ENCODE measurements at places on chromosomes 6 and 20. TPM values are rescaled to one million over a fixed set of nuclear protein-coding genes. Genes with fewer than 3 reads are reported as not detected.

DNA sequence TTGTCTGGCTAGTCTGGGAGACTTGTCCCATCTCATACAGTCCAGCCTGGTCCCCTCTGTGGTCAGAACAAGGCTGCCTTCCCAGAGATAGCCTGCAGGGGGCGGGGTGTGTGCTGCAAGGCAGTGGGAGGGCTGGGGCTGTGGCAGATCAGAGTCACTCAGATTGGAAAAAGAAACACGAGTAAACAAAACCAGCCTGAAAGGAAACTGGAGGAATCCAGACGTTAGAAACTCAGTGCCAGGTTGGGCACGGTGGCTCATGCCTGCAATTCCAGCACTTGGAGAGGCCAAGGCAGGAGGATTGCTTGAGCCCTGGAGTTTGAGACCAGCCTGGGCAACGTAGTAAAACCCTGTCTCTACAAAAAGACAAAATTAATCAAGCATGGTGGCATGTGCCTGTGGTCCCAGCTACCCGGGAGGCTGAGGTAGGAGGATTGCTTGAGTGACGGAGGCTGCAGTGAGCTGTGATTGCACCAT, 20.2 kb downstream of the LEMD2 start:
- peak; percentile 59 for DNase-seq

DNA sequence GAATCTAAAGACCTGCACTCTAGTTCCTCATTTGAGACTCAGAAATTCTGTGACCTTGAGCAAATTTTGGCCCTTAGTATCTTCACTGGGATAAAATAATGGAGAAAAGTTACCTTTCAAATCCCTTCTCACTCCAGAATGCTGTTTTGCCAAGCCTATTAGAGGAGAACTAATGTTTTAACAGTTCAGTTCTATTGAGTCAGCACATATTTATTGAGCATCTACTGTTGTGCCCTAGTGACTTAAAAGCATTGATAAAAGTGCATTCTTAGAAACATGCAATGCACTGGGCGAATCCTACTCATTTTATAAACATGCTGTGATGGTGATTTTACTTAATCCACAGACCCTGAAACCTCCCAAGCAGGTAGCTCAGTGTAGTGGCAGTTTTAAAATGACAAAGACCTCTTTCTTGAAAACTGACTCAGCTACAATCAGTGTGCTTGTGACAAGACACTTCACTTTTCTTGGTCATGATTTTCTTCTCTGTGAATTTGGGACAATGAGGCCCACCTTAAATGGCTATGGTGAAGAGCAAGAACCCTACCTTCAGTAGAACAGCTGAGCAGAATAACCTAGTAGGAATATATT, 312.0 kb downstream of the ALDH8A1 start:
- no peak for DNase-seq

DNA sequence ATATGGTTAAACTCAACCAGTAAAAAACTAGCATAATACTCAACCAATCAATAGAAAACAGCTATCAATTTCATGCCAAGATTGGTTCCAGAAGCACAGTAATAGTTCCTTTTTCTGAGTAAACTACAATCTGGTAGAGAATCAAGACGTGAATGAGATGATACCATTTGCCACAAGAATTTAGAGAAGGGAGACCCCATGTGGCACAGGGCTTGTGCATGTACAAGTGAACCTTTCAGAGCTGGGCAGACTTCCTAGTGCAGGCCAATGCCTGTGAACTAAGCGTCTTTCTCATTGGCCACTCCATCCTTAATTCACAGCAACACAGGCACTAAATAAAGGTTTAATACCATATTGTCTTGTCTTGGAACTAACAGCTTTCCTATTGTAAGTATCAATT, 213.5 kb downstream of the RFPL4B start:
- DNase-seq: no peak

- no peak for DNase-seq
Measured at GRCh38 chr20:43909720-43910119, 4.9 kb upstream of the TOX2 start.

DNA sequence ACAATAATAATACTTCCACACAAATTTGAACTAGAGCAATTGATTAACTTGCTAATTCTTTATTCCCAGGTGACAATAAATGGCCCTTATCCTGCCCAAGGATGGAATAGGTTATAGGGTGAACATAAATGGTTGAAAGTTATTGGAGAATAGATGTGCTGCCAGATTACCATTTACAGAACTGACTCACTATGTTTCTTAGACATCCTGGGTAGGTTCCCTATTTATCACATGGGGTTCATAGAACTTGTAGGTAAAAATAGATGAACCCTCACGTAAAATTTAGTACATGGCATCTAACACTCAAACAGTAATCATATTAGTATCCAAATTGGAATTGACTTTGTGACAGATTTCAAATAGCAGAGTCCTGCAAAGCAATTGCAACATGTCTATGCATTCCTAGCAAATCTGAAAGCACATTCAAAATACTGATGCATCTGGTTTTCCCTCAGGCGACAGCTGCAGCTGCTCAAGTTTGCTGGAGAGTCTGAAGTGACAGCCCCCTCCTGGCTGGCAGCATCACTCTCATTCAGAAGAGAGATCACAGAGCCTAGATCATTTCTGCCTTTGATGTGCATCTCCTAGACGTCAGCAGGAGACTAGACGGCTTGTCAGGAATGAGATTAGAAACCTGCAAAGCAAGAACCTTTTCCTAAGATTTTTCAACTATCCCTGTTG, 80.2 kb upstream of the RNF217 start:
- peak; percentile 26 for DNase-seq

GRCh38 chr20:48329676-48330664, 497.8 kb downstream of the PREX1 start:
- DNase-seq: peak; percentile 11

DNA sequence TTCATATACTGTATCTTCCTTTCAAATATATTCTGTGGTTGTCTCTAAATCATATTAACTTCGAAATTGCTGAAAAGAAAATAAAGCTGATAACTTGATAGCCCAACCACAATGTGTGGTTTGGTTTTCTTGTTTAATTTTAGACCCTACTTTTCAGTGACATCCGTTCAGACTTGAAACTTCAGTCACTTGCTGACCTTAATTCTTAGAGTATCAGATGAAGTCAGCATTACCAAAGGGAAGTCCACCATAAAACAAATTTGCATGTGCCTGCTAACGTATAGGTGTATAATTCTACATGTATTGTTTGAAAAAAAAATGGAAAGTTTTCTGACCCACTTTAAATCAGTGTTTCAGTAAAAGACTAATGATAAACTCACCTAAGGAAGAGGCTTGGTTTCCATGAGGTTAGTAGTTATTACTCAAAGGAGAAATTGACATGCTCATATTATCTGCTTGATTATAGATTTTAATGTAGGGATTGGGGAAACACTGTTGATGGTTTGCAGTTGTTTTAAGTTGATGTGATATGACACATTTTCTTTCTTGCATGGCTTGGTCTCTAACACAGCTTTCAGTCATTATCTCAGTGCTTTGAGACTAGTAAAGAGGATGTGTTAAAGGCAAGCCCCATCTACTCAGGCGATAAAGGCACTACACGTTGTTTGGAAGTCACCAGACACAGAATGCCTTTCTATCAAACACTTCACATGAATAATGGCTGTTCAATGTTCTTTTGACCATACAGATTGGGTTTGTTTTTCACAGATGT, 5.2 kb upstream of the IL17A start:
- DNase-seq: no peak

- no peak for DNase-seq
Measured at GRCh38 chr6:167848783-167849182, 22.1 kb downstream of the AFDN start.

DNA sequence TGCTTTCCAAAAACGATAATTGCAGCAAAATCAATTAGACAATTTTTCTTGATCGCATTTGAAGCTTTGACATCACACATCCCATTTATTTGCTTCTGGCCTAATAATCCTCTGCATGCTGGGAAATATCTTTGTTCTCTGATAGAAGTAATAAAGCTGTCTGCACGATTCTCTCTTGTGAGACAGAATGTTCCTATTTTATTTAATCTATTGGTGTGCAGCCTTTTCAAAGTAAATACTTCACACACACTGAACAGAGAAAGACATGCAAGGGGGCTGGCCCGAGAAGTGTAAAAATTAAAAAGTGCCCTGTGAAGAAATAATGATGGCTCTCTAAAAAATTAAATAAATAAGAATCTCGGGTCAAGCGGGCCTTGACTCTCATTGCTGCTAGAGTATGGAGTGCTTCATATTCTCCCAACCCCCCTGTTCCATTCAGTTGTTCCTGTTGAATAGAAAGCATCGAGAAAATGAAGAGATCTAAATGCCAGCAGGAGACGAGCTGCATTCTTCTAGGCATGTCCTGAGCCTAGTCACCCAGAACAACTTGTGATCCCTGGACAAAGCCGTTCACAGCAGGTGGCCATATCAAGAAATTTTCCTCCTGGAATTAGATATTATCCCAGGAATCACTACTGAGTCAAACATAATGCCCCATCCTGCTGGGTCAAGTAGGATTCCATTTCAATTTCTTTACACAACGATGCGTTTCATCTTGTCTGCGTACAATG, 625.9 kb upstream of the EPHA7 start:
- DNase-seq: no peak

- no peak for DNase-seq
Measured at GRCh38 chr6:170111141-170111664, 179.7 kb downstream of the DLL1 start.

- DNase-seq: no peak
Measured at GRCh38 chr20:47309806-47310426, 46.6 kb downstream of the ZMYND8 start.

DNA sequence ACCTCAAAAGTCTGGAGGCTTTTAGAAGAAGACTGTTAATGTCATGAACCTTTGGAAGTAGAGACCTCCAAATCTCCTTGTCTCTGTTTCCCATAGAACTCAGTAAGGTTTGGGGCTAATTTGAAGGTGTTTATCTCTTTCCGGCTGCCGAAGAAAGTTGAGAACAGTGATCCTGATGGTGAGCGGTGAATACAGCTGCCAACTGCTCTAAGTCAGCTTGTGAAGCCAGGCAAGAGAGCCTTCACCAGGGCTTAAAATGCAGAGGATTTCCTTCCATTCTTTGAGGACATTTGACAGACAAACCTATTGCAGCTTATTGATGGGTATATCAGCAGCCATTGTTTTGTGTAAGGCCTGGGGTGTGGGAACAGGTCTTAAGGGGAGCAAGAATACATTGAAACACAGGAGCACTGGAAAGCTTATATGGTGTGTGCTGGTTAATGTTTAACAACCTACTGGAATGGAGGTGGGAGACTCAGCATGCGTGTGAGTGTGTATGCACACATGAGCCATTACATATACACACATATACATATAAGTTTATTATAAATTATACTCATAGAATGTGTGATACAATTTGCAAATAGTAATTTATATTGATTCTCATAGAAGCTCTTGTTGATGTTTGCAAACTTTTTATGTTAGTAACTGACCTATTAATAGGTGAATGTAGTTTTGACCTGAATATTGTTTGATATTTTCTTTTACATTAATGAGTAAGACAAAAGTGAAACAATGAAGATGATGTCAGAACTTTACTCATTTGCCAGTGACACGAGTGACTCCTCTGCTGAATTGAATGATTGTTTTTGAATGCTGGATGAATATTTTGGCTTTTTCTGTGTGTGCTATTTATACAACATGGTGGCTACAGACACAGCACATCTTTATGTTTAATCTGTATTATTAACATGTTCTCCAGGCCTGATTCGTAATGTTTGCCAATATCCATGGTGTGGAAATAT, 18.1 kb downstream of the PLEKHG1 start:
- peak; percentile 26 for DNase-seq

DNA sequence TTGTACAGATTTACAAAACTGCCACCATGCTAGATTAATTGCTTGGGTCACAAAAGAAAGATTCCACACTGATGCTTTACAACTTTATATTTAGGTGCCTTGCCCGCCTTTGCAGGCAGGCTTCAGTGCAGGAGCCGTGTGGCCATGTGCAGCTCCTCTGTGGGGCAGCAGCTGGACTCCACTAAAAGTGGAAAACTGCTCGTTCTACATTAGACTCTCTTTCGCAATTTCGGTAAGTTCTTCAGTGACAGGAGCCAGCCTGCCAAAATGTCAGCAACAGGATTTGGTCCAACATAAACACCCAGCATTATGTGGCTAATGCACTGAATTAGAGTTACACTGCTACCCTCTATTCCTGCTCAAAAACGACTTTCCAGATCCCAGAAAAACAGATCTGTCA, 174.4 kb upstream of the KCNK16 start:
- no peak for DNase-seq

DNA sequence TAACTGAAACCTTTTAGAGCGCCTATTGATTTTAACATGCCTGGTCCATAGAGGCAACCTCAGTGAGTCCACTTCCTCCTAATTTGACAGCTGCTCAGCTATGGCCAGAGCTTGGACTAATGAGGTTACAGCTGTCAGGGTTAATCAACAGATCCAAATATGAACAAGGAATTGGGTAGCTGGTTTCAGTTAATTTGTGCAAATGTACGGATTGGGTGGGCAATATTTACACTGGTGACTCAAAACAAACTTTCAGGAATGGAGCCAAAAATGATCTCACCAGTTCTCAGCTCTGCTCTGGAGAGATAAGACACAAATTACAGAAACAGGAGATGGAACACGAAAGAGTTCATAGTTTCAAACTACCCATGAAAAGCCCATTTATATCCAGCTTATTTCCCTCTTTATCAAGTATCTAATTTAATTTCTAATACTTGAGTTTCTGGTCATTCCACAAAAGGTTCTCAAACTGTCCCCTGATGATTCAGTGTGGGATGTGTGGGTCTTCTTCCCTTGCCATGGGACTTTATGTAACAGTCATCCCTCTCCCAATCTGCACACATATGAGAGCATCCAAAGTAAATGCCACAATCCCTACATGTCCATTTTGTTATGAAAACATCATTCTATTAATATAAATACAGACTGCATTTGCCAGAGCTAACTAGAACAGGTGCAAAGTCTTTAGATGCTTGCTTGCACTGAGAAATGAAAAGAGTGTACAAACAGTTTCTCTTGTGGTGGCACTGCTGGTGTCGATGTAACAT, 149.9 kb downstream of the RPS12 start:
- peak; percentile 82 for DNase-seq

- DNase-seq: peak; percentile 39
Measured at GRCh38 chr6:36656441-36656840, 22.1 kb upstream of the CDKN1A start.

DNA sequence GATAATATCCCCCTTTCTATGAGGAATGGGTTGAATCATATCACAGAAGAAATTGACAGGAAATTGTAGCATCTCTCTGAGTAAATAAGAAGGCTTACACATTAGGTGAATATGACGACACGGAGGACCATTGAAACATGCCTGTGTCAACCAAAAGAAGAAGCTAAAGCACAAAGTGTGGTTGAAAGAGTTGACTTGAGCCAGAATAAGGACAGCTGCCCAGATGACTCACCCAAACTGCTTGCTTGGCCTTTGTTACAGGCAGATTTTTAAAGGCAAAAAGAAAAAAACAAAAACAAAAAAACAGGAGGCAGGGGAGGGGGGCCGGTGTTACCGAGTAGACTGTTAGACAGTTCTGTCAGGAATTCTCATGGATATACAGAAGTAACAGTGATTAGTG, 129.8 kb upstream of the EDN1 start:
- DNase-seq: no peak

MCHR2 gene
- total RNA-seq: not detected

GMDS gene
- total RNA-seq: 10.1 TPM

PAX1 gene
- total RNA-seq: not detected
